GM20000 (cell line): ENCODE measurements at places on chromosomes 4 and X.

DNA sequence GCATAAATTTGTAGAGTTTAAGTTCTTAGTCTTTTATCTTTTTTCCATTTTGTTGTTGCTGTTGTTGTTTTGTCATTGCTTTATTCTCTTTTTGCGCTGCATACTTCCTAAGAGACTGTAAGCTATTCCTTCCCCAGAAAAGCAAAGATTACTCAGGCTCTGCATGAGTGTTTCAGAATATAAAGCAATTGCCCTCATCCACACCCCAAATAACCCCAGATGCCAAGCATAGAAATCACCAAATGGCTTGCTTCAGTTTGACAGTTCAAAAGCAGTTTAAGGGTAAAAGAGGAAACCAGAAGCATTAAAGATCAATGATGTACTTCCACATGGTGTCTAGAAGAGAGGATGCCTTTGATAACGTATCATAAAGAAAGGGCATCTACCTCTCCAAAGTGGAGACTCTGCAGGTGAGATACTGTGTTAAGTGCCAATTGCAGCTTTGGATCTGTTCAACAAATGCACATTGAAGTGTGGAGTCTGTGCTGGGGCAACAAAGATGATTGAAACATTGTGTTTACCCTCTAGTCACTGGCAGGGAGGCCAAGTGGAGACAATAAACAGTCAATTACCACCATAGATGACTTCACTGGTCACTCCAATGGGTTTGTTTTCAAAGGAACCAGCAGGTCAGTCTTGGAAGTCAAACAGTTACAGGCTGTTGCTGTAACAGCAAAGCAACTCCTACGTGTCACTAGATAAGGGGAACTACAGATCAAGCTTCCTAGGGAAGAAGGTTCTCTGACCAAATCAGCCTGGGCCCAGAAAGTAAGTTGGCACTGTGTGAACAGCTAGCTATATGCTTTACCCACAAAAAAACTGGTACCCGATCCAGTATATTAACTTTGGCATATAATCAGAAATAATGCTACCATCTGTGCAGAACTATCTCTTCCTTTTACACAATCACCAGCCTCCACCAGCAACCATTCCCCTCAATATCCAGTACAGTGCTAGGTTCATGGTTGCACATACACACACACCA is 40.6 kb upstream of the IL21 start:
- DNase-seq = no peak

- no peak for DNase-seq
Observed at GRCh38 chr4:104869831-104870230, 276.8 kb upstream of the TET2 start.

GRCh38 chr4:30716681-30717207 is 3.4 kb upstream of the PCDH7 start:
- DNase-seq = no peak

GRCh38 chr4:951594-952468 is 19.6 kb downstream of the TMEM175 start:
- no peak for DNase-seq

DNA sequence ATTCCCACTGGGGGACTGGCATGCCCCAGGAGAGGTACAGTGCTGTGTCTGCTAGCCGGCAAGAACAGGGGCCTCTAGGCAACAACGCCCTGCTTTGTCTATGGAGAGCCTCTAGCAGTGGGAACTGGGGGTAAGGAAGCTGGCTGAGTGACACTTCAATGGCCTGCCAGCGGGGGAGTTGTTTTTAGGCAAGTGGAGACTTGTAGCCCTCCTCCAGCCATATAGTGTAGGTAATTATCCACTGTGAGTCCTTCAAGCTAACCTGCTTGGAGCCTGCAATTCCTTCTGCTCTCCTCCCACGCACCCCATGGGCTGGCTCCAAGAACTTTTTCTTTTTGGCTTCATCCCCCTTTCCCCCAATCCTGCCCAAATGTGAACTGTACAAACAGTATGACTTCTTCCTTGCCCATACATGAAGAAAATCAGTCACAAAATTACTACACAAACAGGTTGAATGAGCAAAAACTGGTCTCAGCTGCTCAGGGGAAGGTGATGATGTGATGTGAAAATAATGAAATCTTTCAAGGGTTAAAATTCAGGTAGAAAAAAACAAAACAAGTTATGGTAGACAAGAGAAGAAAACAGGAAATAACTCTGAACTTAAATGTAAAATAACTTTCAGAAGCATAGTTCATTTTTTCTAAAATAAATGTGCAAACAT is 33.1 kb downstream of the LEF1 start:
- no peak for DNase-seq

GRCh38 chr4:76354517-76355473 is 48.3 kb downstream of the STBD1 start:
- no peak for DNase-seq

DNA sequence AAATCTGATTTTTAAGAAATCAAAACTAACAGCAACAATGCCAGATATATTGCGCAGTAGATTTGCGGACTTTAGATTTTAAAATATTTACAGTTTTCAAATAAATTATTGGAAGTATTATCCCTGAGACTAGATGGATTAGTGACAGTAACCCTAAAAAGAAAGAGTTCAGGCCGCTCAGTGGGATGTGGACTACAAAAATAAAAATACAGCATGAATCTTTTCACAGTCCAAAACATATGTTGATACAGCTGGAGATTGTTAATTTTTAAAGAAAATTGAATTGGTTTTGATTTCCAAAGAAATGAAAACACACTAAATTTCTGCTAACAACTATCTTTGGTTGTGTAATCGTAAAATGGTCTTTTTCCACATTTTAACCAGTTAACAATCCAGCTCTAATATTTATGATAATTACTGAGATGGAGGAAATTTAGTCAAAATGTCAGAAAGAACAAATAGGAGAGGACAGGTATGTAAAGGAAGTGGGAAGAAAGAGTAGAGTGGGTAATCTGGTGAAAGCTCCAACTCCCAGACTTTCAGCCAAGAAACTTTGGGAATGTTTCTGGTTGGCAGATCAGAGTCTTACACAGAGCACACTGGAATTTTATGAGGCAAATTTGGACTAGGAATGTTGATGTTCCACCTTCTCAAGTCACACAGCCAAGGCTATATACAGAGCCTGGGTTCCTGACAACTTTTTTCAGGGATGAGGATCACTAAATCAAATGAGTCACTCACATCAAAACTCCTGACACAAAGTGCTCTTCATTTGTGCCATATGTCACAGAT is 15.1 kb downstream of the C4orf36 start:
- DNase-seq = no peak

DNA sequence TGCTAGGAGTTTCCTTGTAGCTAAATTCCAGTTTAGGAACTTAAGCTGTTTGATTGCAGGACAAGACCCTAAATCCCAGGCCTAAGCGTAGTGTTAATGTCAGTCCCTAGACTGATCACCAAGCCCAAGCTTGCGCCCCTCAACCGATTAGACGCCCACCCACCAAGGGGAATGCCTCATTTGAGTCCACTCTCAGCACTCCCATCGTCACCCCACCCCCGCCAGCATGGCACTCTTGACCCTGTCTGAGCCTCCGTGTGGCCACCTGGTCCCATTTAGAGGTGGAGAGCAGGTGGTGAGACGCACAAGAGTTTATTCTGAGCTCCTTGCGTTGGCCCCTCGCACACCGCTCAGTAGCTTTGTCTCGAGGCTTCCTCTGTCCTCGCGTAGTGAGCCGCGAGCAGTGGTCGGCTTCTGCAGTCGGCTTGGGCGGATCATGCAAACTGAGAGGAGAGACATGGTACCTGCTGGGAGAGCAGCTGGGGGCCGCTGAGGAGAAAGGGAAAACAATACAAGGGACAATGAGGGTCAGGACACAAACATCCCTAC is 48.5 kb upstream of the ZNF157 start:
- DNase-seq = no peak

DNA sequence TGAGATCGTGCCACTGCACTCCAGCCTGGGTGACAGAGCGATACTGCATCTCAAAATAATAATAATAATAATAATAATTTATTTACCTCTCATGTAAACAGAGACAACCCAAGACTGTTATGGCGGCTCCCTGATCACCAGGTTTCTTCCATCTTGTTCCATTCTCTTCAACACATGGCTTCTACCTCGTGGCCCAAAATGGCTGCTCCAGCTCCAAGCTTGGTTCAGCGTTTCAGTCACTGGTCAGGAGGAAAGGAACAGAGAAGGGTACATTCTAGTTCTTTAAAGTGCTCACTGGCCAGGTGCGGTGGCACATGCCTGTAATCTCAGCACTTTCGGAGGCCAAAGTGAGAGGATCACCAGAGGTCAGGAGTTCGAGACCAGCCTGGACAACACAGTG is 24.9 kb upstream of the CHRNA9 start:
- DNase-seq = no peak

DNA sequence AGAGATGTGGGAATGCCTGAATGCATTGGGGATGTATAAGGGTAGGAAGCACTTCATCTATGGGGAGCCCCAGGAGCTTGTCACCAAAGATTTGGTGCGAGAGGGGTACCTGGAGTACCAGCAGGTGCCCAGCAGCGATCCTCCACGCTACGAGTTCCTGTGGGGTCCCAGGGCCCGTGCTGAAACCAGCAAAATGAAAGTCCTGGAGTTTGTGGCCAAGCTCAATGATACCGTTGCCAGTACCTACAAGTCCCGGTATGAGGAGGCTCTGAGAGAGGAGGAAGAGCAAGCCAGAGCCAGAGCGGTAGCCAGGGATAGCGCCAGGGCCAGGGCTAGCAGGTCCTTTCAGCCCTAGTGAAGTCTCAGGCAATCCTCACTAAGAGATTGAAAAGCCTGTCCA is 3.8 kb downstream of the MAGEB17 start:
- no peak for DNase-seq

DNA sequence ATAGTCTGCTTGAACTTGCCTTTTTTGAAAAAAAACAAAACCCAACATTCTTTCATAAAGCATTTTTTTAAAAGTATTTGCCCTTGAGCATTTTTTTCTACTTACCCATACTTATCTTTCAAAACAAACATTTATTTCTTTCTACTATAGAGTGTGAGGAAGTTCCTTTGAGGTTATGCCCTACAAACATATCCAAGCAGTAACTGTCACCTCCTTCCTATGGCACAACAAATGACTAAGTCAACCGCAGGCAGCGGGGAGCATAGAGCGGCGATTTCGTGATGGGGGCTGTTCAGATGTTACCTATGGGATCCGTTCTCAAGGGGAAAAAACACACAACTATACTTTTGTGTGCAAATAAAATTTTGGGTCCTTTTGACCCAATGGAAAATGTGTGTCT is 19.4 kb downstream of the SPRY1 start:
- no peak for DNase-seq

- DNase-seq = no peak
Observed at GRCh38 chr4:153084224-153084979, 119.8 kb upstream of the TRIM2 start.

- DNase-seq = no peak
Observed at GRCh38 chrX:53077207-53078197, 4.7 kb upstream of the TSPYL2 start.

- DNase-seq = no peak
Observed at GRCh38 chr4:20095805-20096541, 155.7 kb upstream of the SLIT2 start.

DNA sequence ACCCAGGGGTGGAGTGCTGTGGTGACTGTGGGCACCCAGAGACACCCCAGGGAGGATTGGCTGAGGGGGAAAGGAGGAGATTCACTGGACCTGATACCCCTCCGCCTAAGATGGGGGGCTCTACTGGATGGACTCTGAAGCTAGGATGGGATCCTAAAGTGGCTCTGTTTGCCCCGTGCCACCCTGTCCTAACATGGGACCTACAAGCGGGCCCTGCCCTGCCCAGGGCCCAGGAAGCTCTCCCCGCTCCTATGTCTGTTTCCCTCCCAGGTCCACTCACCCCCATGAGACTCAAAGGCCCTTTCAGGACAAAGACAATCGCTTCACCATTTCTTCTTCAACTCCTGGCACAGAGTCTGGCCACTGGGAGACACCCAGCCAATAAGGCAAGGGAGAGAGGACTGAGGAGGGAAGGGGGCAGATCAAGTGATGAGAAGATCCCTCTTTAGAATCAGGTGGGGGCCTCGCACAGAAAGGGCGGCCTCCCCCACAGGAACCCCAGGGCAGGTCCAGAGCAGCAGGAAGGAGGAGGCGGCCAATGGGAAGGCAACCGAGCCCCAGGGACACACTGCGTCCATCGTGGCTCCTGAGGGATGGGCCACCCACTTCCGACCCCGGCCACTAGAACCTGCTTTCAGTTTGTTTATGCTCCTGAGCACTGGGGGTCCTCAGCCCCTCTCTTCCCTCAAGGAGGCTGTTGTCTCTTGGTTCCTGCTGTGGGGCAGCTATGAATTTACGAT is 155.4 kb downstream of the AFAP1 start:
- no peak for DNase-seq

- no peak for DNase-seq
Observed at GRCh38 chr4:743463-744211, 38.0 kb downstream of the PCGF3 start.

DNA sequence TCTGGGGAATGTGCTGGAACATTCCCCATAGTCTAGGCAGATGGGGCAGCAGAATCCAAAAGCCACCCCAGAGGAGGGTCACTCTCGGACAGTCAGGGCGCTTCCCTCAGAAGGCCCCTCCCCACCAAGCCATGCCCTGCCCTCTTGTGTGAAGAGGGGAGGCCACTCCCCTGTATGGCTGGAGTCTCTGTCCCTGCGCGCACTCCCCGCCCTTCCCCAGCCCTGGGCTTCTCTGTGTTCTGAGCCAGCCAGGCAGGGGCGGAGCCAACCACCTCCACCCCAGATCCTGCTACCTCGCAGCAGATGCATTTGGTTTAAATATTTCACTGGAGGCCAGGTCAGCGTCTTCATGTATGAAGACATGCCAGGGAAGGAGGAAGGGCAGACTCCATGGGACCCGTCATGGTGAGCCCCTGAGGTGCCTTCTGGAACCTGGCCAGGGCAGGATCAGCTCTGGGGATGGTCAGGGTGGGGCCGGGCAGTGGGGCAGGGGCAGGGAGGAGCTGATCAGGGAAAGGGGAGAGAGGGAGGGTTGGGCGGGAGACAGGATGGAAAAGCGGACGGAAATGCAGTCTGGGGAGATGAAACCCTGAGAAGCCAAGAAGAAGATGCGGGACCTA is 107.3 kb downstream of the ADRA2C start:
- DNase-seq = no peak

- DNase-seq = no peak
Observed at GRCh38 chrX:11151799-11152559, 40.8 kb downstream of the HCCS start.

DNA sequence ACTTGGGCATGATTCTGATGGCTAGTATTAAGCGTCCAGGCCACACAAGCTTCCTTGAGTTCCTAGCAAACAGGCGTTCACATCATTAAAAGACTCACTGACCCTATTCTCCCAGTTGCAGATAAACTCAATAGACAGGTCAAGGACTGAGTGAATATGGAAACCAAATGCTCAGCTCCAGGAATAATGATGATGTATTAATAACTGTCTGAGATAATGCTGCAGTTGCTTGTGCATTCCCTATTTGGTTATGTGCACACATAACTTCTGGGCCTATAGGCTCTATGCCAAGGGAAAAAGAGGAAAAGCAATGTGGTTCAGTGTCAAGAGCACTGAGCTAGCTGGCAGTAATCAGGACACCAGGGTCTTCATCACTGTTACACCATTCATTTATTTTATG is 3.5 kb downstream of the RAB9B start:
- no peak for DNase-seq

DNA sequence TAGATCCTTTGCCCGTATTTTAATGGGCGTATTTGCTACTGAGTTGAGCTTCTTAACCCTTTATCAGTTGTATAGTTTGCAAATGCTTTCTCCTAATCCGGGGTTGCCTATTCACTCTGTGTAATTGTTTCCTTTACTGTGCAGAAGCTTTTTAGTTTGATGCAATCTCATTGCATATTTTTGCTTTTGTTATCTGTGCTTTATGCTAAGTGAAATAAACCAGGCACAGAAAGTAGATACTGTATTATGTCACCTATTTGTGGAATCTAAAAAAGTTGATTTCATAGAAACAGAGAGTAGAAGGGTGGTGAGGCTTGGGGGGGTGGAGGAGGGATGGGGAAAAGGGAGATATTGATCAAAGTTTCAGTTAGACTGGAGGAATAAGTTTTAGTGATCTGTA is 17.7 kb downstream of the OGT start:
- no peak for DNase-seq
